K562 (cell line): ENCODE measurements at places on chromosomes 7 and 10. TPM values are rescaled to one million over a fixed set of nuclear protein-coding genes. Genes with fewer than 3 reads are reported as not detected.

The PODXL gene
- total RNA-seq: 0.51 and 0.67 TPM in 2 replicates

The ANXA8 gene
- total RNA-seq: not detected in 2 replicates

The TSPAN33 gene
- 0.27 and 0.76 TPM in 2 replicates for total RNA-seq

The NKX2-3 gene
- total RNA-seq: not detected in 2 replicates

The ZNF485 gene
- 11.9 and 12.1 TPM in 2 replicates for total RNA-seq

The TMEM60 gene
- 23.6 and 24.3 TPM in 2 replicates for total RNA-seq

The POLR2J2 gene
- 11.6 and 13.6 TPM in 2 replicates for total RNA-seq

The KCNH2 gene
- 368 and 385 TPM in 2 replicates for total RNA-seq

The HKDC1 gene
- total RNA-seq: 0.04 TPM in 1 of 2 replicates, not detected in the other

The C10orf62 gene
- total RNA-seq: not detected in 2 replicates

The RAB19 gene
- 0.31 TPM in 1 of 2 replicates, not detected in the other for total RNA-seq

The BZW2 gene
- total RNA-seq: 146 and 159 TPM in 2 replicates

The CYP2C9 gene
- 0.22 and 0.27 TPM in 2 replicates for total RNA-seq

The HPSE2 gene
- total RNA-seq: 0.16 TPM in 1 of 2 replicates, not detected in the other

The C10orf90 gene
- not detected in 2 replicates for total RNA-seq

The NACAD gene
- total RNA-seq: 0.02 and 0.04 TPM in 2 replicates

The MCU gene
- total RNA-seq: 21.3 and 23.7 TPM in 2 replicates

The CFAP70 gene
- total RNA-seq: 0.86 and 0.92 TPM in 2 replicates

The ERVW-1 gene
- total RNA-seq: not detected in 2 replicates

The AS3MT gene
- total RNA-seq: 0.25 and 0.29 TPM in 2 replicates

The OR6V1 gene
- total RNA-seq: not detected in 2 replicates

The IL2RA gene
- total RNA-seq: 0.95 and 1.1 TPM in 2 replicates

The ANK3 gene
- total RNA-seq: 25.0 and 32.3 TPM in 2 replicates
